ENCODE measurements at places on chromosomes 6 and 20.

DNA sequence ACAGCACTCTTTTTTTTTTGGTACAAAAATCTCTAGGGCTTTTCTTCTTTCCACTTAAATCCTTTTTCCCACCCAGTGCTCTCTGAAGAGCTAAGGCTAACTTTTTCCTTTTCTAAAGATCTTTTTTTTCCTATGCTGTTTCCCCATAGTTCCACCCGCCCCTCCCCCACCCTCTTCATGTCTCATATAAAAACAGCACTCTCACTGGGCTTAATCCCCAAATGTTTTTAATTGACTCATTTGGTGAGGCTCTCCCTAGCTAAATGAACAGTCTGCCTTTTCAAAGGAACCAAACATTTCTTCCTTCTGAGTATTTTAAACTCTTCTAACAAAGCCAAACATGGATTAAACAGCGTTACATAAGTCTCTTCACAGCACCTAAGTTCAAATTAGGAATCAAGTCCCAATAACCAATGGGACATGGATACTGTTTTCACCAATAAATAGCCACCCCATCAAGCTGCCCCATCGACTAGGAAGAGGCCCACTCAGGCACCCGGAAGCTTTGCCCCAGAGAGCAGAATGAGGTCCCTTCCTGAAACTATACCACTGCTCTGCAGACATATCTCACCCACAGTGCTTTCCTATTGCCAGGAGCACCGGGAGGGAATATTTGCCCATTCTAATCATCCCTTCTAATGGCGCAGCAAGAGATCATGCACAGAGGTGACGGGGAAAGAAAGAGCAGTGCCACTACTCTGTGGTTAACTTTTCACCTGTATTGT lies 63.7 kb downstream of the ATXN1 start:
- no peak for DNase-seq

DNA sequence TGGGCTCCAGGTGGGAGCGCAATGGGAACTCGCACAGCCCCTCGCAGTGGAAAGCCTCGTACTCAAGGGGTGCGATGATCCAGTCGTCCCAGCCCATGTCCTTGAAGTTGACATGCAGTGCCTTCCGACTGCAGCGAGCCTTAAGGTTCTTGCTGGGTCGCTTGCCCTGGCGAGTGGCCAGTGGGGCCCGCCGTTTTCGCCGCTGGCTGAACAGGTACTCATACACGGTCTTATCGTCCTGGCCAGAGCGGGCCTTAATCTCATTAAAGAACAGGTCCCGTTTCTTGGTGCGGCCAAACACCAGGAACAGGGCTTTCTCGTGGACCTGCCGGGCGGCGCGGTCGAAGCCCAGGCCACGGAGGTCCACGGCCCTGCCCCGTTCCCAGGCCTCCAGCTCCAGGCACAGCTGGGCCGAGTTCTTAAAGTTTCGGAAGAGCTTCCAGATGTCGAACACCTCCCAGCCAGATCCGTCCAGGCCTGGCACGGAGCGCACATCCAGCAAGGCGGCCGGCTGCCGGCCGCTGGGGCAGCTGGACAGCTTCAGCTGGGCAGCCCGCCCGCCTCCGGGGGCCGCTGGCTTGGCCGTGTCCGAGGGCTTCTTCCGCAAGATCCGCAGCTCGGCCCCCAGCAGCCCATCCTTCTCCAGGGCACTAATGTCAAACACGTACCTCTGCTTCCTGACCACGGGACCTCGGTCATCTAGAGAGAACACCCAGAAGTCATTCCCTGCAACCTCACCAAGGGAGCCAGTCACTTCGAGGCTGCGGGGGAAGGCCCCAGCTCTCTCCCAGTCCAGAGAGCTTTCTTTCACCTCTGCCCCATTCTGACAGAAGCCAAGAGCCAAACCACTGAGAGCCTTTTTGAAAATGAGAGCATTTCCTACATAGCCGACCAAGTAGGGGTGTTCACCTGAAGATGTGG lies 3.7 kb downstream of the GDF5 start:
- no peak for DNase-seq

- no peak for DNase-seq
Measured at GRCh38 chr6:35034411-35035191, 106.5 kb downstream of the TCP11 start.

- DNase-seq: no peak
Measured at GRCh38 chr20:39640147-39640546, 678.0 kb downstream of the DHX35 start.

- DNase-seq: no peak
Measured at GRCh38 chr6:135256866-135257265, 75.8 kb downstream of the MYB start.

GRCh38 chr6:35139924-35140638 lies 1.1 kb downstream of the TCP11 start:
- DNase-seq: peak; percentile 31

- no peak for DNase-seq
Measured at GRCh38 chr20:45934046-45934585, 367 bp upstream of the PCIF1 start.

GRCh38 chr6:96876886-96877545 lies 20.7 kb downstream of the NDUFAF4 start:
- no peak for DNase-seq

GRCh38 chr6:169629256-169629655 lies 72.6 kb downstream of the WDR27 start:
- DNase-seq: no peak

- no peak for DNase-seq
Measured at GRCh38 chr6:10733151-10733715, 10.4 kb downstream of the TMEM14C start.

GRCh38 chr6:140036196-140036595 lies 661.7 kb upstream of the CITED2 start:
- DNase-seq: no peak

- no peak for DNase-seq
Measured at GRCh38 chr6:121732641-121733040, 297.2 kb downstream of the GJA1 start.

DNA sequence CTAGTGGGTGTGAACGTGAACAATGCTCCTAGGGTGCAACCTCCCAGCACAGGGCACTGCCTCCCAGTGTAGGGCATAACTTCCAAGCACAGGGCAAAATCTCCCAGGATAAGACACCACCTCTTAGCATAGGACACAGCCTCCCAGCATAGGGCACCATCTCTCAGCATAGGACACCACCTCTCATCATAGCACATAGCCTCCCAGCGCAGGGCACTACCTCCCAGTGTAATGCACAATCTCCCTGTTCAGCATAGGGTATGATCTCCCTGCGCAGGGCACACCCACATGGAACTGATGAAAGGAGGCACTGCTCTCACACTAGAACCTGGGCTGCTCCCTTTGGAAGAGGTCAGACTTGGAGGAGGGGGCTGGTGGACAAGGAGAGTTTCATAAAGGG lies 21.3 kb upstream of the CST1 start:
- no peak for DNase-seq

GRCh38 chr6:167454003-167454402 lies 129.1 kb downstream of the TTLL2 start:
- no peak for DNase-seq

GRCh38 chr6:48389146-48390043 lies 278.4 kb upstream of the PTCHD4 start:
- DNase-seq: no peak

DNA sequence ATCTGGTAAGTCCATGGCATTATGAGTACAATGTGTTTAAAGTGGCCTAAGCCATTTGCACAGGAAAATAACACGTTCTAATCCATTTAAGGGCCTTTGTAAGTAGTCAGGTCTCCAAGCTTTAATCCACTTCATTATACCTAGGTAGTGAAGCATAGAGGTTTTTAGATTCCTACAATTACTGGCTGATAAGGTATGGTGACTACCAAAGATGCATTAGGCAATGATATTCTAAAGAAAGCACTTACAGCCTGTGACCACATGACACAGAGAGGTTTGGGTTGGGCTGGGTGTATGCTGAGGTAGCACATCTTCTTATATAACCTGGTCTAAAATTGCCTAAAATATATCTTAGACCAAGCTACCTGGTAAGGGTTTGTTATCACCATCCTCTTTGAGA lies 504.4 kb downstream of the TFAP2B start:
- DNase-seq: no peak

GRCh38 chr6:97095311-97095850 lies 170.9 kb downstream of the KLHL32 start:
- DNase-seq: no peak

DNA sequence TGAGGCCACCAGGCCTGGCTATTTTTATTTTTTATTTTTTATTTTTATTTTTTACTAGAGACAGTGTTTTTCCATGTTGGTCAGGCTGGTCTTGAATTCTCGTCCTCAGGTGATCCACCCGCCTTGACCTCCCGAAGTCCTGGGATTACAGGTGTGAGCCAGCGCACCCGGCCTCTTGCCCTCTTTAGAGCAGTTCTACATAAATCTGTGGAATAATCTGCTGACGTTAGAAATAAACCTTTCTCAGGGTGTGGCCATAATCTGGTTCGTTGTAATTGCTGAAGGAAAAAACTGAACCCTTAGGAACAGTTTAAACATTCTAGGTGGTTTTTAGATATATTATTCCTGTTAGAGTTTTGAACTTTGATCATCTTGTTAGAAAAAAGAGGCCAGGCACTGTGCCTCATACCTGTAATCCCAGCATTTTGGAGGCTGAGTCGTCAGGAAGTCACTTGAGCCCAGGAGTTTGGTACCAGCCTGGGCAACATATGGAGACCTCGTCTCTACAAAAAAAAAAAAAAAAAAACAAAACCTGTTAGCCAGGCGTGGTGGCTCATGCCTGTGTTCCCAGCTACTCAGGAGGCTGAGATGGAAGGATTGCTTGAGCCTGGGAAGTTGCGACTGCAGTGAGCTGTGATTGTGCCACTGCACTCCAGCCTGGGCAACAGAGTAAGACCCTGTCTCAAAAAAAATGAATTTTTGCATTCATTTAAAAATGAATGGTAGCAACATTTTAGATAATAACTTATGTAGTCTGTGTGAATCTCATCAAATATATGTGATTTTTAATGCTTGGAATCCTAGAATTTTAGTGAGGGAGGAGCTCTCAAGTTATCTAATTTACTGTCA lies 24.2 kb downstream of the ASXL1 start:
- no peak for DNase-seq

DNA sequence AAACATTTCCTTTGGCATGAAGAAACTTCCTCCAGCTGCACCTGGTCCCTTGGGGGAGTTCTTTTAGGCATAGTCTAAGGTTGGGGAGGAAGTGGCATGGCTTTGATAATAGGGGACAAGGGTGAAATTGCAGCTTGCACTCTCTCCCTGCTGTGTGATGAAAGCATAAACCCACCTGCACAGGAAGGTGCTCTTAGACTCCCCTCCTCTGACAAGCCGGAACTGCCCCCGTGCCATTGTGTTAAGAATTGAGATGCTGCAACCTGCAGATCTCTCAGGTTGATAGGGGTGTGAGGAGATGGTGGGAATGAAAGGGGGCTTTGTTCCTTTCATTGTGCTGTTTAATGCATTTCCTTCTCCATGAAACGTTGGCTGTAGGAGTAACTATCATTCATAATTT lies 247.7 kb upstream of the RNF24 start:
- no peak for DNase-seq

DNA sequence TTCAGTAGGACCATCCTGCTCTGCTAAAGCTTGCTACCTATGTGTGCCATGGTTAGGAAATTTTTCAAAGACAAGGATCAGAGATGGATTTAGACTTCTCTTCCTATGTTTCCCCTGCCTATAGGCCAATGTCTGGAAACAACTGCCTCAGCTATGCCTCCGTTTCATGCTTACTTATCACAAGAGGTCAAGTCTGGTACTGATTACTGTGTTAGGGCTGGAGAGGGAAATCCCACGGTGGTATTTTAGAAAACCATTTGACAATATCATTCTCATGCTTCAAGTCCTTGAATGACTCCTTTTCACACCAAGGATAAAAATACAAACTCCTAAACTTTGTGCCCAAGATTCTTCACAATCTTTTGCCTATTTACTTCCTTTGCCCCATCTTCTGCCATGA lies 484.3 kb downstream of the DHX35 start:
- DNase-seq: no peak

DNA sequence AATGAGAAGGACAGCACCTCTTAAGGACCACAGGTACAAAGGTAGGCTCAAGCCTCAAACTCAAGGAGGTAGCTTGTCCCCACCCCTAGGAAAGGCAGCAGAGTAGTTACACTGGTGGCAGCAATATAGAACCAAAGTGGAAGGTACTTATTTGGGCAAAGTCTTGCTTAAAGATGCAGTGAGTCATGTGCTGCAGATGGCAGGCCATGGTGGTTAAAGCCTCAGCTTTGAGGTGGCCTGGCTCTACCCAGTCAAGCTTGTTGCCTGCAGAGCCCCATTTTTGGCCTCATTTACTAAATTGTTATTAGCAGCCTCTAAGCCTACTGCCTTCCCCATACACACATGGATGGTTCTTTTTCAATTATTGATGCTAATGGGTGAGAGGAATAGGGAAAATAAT lies 146.0 kb downstream of the ELOVL4 start:
- DNase-seq: no peak

GRCh38 chr6:30821862-30822784 lies 62.2 kb upstream of the DDR1 start:
- no peak for DNase-seq

DNA sequence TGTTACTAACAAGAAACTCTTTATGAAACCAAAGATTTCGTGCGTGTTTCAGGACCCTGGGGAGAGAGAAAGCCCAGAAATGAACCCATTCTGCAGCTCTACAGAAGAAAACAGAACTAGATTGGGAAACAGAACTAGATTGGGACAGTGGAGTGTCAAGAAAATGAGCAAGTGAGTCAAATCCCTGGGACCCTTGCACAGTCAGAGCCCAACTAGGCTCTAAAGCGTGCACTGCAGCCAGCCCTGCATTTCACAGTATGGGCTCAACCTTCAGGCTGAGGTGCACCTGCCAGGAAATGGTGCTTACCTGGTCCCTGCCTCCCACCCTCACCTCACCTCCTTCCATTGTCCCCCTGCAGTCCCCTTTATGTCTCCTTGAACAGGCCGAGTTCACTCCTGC lies 39.7 kb downstream of the BFSP1 start:
- DNase-seq: no peak

GRCh38 chr6:30006170-30007131 lies 54.6 kb upstream of the POLR1H start:
- DNase-seq: no peak

- no peak for DNase-seq
Measured at GRCh38 chr6:145809785-145810184, 4.8 kb downstream of the FBXO30 start.

DNA sequence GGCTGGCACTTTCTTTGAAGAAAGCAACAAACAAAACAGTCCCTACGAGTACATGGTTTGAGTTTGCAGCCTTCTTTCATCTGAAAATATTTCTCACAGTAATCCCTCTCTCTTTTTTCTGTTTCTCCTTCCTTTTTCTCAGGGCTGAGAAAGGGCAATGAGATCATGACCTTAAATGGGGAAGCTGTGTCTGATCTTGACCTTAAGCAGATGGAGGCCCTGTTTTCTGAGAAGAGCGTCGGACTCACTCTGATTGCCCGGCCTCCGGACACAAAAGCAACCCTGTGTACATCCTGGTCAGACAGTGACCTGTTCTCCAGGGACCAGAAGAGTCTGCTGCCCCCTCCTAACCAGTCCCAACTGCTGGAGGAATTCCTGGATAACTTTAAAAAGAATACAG lies 80.7 kb upstream of the CLDN20 start:
- DNase-seq: no peak

DNA sequence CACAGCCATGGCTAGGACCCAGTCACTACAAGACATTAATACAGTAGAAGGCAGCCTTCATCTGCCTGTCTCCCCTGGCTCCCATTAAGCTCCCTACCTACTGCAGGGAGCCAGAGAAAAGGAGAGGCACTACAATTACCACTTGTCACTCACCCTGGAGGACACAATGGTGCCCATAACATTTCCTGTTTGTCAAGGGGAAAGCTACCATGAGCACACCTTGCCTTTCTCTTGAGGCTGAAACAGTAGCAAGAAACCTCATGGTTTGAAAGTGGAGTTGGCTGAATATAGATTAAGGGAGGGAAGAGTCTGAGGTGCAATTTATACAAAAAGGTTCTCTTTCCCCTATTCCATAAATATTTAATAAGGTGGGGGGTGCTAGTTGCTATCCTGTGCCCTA lies 27.9 kb downstream of the STK38 start:
- no peak for DNase-seq

Measured in DMS 273 treated with DMSO at 0.1 percent for 48 hours (cell line).